Umbilical cord (tissue), 2 donors: ENCODE measurements at places on chromosomes 1 and 21. TPM values are rescaled to one million over a fixed set of nuclear protein-coding genes. Genes with fewer than 3 reads are reported as not detected.

Gene KRTAP12-2
- not detected for total RNA-seq

Gene MMEL1
- not detected for total RNA-seq

Gene FAM177B
- not detected for total RNA-seq

Gene GIPC2
- total RNA-seq: 9.4 TPM

Gene CAMK2N1
- 4.6 TPM for total RNA-seq

Gene ASCL5
- total RNA-seq: not detected
